ENCODE measurements at places on chromosomes 12 and 14. TPM values are rescaled to one million over a fixed set of nuclear protein-coding genes. Genes with fewer than 3 reads are reported as not detected.

GRCh38 chr12:51666696-51667095, 75.7 kb downstream of the SCN8A start:
- no peaks in the 10 kb centered on the region for H3K36me3 ChIP-seq
- no peak for DNase-seq
- H3K4me1 ChIP-seq = no peaks in the 10 kb centered on the region
- H3K27me3 ChIP-seq = no peaks in the 10 kb centered on the region

DNA sequence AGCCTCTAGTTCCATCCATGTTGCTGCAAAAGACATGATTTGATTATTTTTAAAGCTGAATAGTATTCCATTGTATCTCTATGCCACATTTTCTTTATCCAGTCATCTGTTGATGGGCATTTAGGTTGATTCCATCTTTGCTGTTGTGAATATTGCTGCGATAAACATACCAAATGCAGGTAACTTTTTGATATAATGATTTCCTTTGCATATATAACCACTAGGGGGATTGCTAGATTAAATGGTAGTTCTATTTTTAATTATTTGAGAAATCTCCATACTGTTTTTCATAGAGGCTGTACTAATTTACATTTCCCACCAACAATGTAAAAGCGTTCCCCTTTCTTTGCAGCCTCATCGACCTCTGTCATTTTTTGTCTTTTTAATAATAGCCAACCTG, 342.5 kb downstream of the MDGA2 start:
- DNase-seq = no peak
- no peak overlapping the region for H3K4me3 ChIP-seq
- H3K27me3 ChIP-seq = no peaks in the 10 kb centered on the region
- no peak overlapping the region for H3K27ac ChIP-seq

DNA sequence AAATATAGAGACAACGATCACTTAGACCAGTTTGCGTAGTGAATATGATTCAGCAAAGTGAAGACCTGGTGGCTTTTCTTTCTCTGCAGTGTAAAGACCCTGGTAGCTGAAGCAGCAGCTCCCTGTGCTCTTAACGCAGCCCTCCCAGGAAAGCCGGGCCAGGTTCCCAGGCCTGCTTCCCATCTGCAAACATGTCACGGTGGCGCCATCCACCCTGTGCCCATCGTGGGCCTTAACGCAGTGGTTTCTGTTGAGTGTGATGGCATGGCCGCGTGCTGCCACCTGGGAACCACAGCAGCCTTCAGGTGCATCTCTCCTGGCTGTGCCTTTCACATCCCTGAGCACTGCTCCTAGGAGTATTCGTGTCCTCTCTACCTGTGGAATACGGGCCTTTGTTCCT, 71.5 kb downstream of the WDR20 start:
- H3K4me1 ChIP-seq = no peaks in the 10 kb centered on the region
- no peak for DNase-seq
- peaks cover 10% of the 10 kb centered on the region for H3K36me3 ChIP-seq
- H3K27ac ChIP-seq = no peak overlapping the region
- H3K27me3 ChIP-seq = no peaks in the 10 kb centered on the region

- H3K36me3 ChIP-seq = no peaks in the 10 kb centered on the region
- no peak for DNase-seq
- no peak overlapping the region for H3K4me3 ChIP-seq
- no peaks in the 10 kb centered on the region for H3K4me1 ChIP-seq
- no peaks in the 10 kb centered on the region for H3K27me3 ChIP-seq
- H3K27ac ChIP-seq = no peak overlapping the region
Measured at GRCh38 chr12:102299731-102300130, 102.1 kb upstream of the PMCH start.

DNA sequence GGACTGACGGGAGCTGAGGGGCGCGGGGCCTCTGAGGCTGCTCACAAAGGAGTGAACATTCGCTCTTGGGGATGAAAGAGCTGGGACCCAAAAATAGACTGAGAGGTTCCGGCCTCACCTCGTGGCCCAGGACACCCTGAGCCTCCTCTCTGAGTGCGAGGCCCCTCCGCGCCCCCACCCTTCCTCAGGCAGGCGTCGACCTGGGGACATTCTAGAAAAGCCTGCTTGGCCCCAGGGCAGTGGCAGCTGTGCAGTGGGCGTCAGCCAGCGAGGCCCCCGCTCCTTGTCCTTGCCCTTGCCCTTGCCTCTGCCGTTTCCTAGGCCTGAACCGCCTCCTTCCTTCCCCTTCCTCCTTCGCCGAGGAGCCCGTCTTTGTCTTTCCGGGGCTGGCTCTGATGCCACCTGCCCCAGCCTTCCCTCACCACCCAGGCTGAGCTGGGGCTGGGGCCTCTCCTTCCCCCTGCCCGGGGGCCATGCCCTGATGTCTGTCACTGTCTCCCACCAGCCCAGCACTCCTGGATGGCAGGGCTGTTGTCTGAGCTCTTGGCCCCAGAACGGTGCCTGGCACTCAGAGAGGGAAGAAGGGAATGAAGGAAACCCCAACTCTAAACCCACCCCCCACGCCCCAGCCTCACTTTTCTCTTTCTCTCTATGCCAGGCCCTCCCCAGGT, 208.2 kb upstream of the RTL1 start:
- no peak overlapping the region for H3K27ac ChIP-seq
- H3K4me1 ChIP-seq = no peaks in the 10 kb centered on the region
- H3K27me3 ChIP-seq = no peaks in the 10 kb centered on the region
- no peak overlapping the region for H3K4me3 ChIP-seq
- no peaks in the 10 kb centered on the region for H3K36me3 ChIP-seq
- no peak for DNase-seq

- no peak for DNase-seq
- no peak overlapping the region for H3K27ac ChIP-seq
- no peaks in the 10 kb centered on the region for H3K27me3 ChIP-seq
- H3K4me3 ChIP-seq = no peak overlapping the region
Measured at GRCh38 chr14:68015356-68016254, 196.0 kb downstream of the RAD51B start.

DNA sequence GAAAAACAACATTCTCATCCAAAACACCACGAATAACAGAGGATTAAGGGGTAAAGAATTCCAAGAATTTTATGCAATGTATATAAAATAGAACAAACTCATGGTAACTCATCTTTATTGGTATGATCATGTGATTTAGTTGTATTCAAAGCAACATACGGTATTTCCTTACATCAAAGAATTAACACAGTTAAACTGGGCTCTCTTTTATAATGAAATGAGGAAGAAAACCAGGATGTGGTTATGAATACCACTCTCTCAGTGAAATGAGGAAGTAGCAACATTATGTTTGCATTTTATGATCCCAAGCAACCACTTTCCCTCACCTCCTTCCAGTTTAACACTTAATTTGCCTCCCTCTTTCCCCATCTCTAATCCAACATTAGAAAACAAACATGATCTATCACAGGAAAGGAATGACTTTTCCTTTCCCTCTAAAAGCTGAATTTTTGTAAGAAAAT, 22.9 kb downstream of the SPTLC2 start:
- H3K27ac ChIP-seq = peak overlapping the region; percentile 56
- H3K27me3 ChIP-seq = no peaks in the 10 kb centered on the region
- DNase-seq = peak; percentile 60
- peak overlapping the region; percentile 15 for H3K4me3 ChIP-seq

GRCh38 chr12:19971361-19972280, 396.7 kb upstream of the PDE3A start:
- no peak for DNase-seq
- no peaks in the 10 kb centered on the region for H3K4me1 ChIP-seq
- H3K4me3 ChIP-seq = no peak overlapping the region
- H3K27me3 ChIP-seq = no peaks in the 10 kb centered on the region
- H3K36me3 ChIP-seq = no peaks in the 10 kb centered on the region

DNA sequence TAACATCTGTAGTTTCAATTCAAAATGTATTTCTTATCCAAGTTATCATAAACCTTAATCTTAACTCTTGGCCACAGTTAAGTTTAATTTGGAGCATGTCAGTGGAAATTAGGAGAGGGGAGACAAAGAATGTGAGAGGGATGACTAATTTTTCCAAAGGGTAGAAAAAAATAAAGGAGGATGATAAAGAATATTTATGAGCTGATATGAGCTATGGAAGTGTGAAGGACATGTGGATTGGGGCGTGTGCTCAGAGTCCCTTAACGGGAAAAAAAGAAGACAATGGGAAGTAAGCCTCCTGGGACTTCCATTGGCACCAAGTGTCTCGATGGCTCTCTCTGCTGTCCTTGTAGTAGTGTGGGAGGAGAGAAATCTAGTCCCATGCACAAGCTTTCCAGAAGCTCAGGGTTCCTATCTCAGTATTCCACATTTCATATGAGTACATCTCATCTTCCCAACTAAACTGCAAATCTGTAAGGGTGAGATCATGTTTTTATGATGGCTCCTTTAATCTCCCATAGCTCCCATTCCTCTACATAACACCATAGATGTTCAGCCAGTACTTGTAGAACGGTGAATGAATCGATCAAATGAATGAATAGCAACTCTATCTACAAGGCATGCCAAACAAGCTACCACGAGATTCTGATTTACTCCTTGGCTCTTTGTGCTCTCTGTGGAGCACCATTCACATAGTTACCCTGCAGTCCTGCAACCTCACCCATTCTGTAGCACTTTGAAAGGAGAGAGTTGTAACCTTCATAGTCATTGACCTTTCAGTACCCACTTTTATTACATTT, 27.4 kb downstream of the BCL2L14 start:
- DNase-seq = no peak
- H3K27me3 ChIP-seq = no peaks in the 10 kb centered on the region
- no peak overlapping the region for H3K4me3 ChIP-seq
- no peaks in the 10 kb centered on the region for H3K36me3 ChIP-seq

GRCh38 chr12:116591855-116592637, 32.9 kb downstream of the MAP1LC3B2 start:
- no peak for DNase-seq
- H3K27me3 ChIP-seq = no peaks in the 10 kb centered on the region

DNA sequence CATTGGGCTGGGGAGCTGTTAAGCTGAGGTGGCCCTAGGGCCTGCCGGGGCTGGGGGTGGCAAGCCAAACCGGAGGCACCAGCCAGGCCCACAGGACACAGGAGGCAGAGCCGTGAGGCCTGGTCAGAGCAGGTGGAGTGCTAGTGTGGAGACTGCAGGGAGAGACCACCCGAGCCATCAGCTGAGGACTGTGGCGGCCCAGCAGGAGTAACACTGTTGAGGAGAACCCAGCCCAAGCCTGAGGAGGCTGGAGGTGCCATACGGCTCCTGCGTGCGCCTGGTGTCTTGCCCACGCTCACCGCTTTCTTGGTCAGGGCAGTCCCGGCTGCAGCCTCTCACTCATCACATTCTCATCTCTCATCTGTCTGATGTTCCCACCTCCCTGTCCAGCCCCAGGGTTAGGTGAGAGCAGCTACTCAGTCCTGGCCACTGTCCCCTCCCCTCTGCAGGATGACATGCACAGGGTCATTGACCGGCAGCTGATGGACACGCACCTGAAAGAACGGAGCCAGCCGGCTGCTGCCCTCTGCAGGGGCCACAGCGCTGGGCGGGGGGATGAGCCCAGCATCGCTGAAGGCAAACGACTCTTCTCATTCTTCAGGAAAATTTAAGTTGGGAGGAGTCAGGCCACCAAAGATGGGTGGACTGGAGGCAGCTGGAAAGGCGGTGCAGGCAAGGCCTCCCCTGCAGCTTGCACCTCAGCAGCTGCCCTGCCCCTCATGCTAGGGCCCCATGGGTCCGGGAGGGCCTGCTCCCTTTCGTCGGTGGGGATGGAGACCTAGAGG, 23.8 kb downstream of the RAB35 start:
- no peak overlapping the region for H3K27ac ChIP-seq
- H3K4me1 ChIP-seq = no peaks in the 10 kb centered on the region
- no peaks in the 10 kb centered on the region for H3K36me3 ChIP-seq
- no peak overlapping the region for H3K4me3 ChIP-seq
- H3K27me3 ChIP-seq = no peaks in the 10 kb centered on the region

DNA sequence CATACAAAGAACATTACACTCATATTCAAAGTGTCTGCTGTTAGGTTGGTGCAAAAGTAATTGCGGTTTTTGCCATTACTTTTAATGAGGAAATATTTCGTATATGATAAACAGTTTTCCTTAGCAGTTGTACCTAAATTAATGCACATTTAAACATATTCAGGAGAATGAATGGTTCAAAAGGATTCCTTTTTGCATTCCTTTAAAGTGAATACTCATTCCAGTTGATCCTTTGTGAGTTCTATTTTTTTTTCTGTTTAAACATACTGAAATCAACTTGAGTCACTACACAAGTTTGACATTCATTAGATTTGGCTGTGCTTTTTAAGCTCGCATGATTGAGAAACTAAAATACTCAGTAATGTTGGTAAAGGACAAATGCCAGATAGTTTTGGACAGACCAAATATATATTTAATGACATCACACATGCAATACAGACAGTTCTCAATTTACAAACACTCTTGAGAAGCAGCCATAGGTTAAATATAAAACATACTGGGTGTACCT, 13.8 kb upstream of the SLC38A2 start:
- H3K4me3 ChIP-seq = no peak overlapping the region
- no peak for DNase-seq
- H3K27ac ChIP-seq = no peak overlapping the region
- H3K27me3 ChIP-seq = no peaks in the 10 kb centered on the region

GRCh38 chr12:15851045-15851620, 31.1 kb upstream of the STRAP start:
- H3K4me3 ChIP-seq = no peak overlapping the region
- H3K4me1 ChIP-seq = no peaks in the 10 kb centered on the region
- no peaks in the 10 kb centered on the region for H3K27me3 ChIP-seq
- no peak for DNase-seq
- no peak overlapping the region for H3K27ac ChIP-seq

DNA sequence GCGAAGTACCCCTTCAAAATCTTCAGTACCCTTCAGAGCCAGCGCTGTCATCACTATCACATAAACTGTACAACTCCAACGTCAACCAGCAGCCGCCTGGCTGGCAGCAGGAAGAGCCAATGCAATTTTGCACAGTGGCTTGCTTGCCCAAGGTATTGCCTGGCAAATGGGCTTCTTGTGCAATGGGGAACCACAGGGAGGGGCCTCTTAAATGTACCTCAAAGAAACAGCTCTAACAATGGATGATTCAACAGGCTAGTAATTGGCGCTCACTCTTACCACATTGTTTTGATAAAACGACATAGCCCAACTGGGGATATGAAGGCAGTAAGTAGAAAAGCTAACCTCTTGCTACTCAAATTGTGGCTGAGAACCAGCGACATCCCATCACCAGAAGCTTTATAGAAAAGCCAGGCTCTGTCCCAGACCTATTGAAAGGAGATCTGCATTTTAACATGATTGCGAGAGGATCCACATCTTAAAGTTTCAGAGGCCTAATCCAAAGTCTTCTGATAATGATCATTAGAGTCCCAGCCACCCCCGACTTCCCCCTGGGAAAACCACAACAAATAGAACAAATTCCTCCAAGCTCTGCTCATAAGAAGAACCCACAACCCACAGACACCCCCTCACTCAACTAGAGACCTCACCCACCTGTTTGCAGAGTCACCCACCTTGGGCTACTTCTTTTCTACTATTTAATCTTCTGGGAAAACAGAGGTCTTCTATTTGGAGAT, 125.3 kb upstream of the HIF1A start:
- H3K4me3 ChIP-seq = no peak overlapping the region
- no peaks in the 10 kb centered on the region for H3K27me3 ChIP-seq
- no peaks in the 10 kb centered on the region for H3K4me1 ChIP-seq
- H3K27ac ChIP-seq = no peak overlapping the region

PPM1A gene
- 43.0 TPM for total RNA-seq

ACVRL1 gene
- total RNA-seq = not detected
